ENCODE measurements at places on chromosomes 1 and 21.

- DNase-seq, result no peak
Observed at GRCh38 chr1:115142616-115143015, 53.3 kb upstream of the TSPAN2 start.

GRCh38 chr1:118934706-118935105, 53.4 kb downstream of the TBX15 start:
- DNase-seq, result no peak

GRCh38 chr1:67780637-67781036, 52.6 kb downstream of the GNG12 start:
- DNase-seq, result no peak

- no peak for DNase-seq
Observed at GRCh38 chr21:44079846-44080245, 27.4 kb upstream of the PWP2 start.

- DNase-seq, result no peak
Observed at GRCh38 chr21:21762855-21763254, 764.6 kb downstream of the NCAM2 start.

- no peak for DNase-seq
Observed at GRCh38 chr1:103948526-103948925, 198.8 kb downstream of the AMY1C start.

- DNase-seq, result no peak
Observed at GRCh38 chr21:42188663-42189062, 30.3 kb upstream of the ABCG1 start.

- DNase-seq, result no peak
Observed at GRCh38 chr1:37240897-37241296, 206.6 kb upstream of the GRIK3 start.

DNA sequence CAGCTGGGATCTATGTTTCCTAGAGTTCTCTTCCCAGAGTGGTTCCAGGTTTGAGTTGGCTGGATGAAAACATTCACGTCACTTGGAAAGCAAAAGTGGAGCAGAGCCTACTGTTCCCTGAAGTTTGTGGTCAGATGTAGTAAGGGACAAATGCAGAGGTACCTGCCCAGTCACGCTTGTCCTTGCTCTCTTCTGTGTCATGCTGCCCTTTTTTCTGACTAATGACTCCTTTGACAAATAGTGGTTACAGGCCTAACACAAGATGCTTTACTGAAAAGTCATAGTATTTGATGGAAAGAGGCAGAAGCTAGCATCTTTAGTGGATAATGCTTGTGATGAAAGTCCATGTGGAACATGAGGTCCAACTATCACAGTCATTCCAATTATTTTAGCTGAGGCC, 881.4 kb upstream of the B3GALT2 start:
- DNase-seq, result no peak

GRCh38 chr1:1536019-1536937, 4.1 kb downstream of the TMEM240 start:
- DNase-seq, result no peak

- DNase-seq, result no peak
Observed at GRCh38 chr1:210434223-210434622, 105.5 kb downstream of the HHAT start.

DNA sequence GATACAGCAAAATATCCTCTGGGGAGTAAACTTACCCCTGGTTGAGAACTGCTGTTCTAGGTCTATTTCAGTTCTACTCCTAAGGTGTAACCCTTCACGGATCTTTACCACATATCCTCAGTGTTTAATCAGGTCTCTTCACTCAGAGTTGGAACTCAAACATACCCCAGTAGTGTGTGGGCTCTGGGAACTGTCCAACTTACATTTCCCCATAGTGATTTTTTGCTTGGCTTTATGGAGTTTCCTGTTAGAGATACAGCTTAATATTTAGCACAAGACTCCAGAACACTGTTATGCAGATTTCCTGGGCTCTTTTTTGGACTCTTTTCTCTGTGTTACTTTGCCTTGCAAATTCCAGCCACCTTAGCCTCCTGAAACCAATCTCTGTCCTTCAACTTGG, 26.7 kb upstream of the LIN9 start:
- no peak for DNase-seq

- no peak for DNase-seq
Observed at GRCh38 chr1:5274527-5274926, 620.1 kb downstream of the AJAP1 start.

DNA sequence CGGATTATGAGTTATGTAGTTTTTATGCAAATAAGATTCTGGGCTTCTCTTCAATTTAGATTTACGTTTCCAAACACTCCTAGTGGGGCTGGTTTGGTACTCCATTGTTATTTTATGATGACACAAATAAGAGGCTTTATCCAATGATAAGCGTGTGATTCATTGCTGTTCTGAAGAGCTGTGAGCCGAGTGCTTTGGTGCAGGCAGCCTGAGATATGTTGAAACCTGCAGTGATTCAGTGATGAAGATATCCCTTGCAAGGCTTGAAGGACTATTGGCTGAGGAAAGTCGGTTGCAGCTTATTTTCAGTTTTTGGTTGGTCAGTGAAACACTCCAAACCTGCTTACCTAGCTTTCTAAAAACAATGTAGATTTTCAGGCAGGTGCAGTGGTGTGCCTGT, 112.2 kb downstream of the RYR2 start:
- DNase-seq, result no peak

DNA sequence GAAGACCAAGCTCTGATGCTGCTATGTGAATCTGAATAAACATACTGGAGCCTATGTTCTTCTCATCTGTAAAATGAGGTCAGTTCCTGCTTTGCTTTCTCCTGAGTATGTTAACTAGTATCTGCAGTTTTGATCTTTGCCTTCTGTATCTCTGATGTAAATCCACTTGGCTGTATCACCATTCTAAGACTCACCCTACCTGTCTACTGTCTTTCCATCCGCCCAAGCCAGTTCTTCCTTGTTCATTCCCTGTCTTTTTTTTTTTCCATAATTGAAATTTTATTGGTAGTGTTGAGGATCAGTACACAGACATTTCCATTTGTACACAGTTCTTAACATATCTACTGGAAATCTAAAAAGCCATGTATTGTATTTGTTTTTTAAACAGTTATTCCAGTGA, 31.3 kb downstream of the MAST2 start:
- no peak for DNase-seq

DNA sequence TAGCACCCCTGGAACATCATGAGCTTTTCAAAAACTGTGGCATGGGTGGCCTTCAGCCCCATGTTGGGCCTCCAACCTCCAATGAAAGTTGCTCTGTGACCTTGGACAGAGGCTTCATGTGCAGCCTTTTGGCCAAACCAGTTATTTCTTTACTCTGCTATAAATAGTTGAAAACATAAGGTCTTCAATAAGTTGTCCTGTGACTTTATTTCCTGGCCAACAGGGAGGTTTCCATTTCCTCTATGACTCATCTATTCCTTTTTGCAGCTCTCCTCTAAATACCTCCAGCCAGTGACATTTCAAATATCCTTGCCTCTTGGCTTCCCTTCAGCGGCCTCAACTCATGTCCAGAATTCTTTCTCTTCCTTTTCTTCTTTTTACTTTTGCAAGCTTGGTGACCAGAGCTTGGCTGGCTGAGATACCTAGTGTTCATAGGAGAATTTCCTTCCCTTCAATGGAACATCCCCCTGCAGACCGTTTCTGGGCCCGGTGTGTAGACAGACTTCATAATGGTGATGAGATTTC, 22.7 kb upstream of the TRIM67 start:
- DNase-seq, result no peak

DNA sequence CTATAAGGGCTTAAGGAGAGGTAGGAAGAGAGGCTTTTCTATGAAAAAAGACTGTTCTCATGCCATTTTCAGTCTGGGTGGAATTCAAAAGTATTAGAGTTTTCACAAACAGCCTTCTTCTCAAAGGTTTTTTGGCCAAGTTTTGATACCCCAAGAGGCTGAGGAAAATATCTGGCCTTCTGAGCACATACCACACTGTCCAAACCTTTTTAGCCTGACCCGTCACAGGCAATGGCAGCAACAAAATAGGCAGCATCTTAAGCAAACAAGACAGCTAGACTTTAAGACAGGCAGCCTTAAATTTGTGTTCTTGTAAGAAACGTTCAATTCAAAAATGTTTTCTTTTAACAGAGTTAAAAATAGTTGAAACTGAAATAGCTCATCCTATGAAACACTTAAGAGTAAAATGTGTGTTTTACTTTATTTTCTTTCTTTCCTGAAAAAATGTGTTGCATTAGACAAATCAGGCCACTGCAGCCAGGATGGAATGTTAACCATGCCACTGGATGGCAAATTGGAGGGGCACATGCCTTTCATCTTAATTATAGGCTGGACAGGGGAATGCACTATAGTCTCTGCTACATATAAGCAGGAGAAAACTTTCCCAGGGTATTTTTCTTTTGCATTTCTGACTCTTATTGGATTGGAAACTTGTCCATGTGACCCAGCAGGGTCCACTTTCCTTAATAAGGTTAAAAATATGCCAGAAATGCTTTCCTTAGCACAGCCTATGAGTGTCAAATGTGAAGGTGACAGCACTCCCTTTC, 315.0 kb downstream of the TGFB2 start:
- no peak for DNase-seq

DNA sequence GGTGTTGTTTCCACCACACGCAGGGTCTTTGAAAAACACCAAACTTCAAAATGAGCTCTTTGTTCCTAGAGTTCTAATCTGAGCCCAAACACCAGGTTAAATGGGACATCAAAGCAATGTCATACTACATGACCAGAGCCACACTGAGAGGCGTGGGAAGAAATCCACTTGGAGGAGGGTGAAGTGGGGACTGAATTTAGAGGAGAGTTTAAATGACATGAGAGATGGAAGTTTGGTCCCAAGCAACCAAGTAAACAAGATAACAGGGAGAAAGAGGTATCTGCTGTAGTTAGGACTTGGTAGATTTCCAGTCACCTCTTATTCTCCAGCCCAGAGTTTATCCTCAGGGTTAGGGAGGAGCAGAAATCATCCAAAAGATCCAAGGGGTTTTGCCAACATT, 290.9 kb upstream of the FAM78B start:
- no peak for DNase-seq

All from stimulated activated CD8-positive, alpha-beta memory T cell treated with anti-CD3 and anti-CD28 coated beads, Interleukin-4, amount 100 ng/mL, for 1 hour (primary cell).